ENCODE measurements at places on chromosomes 16 and 17. TPM values are rescaled to one million over a fixed set of nuclear protein-coding genes. Genes with fewer than 3 reads are reported as not detected.

DNA sequence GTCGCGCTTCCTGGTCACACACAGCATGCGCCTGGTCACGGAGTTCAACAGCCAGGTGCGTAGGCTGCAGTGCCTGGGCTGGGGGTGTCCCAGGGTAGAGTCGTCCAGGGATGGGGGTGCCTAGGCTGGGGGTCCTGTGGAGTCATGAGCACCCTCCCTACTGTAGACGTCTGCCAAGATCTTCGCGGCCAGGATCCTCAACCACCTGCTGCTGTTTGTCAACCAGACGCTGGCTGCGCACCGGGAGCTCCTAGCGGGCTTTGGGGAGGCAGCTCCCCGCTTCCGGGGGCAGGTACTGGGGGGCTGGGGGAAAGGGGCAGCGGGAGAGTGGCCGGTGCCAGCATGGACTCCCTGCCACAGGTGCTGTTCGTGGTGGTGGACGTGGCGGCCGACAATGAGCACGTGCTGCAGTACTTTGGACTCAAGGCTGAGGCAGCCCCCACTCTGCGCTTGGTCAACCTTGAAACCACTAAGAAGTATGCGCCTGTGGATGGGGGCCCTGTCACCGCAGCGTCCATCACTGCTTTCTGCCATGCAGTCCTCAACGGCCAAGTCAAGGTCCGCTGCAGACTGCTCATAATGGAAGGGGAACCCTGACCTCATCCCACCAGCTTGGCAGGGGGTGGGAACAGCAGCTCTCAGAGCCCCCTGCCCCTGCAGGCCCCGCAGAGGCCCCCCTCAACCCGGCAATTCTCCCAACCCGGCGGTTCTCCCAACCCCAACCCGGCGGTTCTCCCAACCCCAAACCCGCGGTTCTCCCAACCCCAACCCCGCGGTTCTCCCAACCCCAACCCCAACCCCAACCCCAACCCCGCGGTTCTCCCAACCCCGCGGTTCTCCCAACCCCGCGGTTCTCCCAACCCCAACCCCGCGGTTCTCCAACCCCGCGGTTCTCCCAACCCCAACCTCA lies 2.4 kb downstream of the PDIA2 start:
- DNase-seq, result no peak

GRCh38 chr17:12927541-12928425 lies 90.0 kb downstream of the ELAC2 start:
- DNase-seq, result peak; percentile 4

DNA sequence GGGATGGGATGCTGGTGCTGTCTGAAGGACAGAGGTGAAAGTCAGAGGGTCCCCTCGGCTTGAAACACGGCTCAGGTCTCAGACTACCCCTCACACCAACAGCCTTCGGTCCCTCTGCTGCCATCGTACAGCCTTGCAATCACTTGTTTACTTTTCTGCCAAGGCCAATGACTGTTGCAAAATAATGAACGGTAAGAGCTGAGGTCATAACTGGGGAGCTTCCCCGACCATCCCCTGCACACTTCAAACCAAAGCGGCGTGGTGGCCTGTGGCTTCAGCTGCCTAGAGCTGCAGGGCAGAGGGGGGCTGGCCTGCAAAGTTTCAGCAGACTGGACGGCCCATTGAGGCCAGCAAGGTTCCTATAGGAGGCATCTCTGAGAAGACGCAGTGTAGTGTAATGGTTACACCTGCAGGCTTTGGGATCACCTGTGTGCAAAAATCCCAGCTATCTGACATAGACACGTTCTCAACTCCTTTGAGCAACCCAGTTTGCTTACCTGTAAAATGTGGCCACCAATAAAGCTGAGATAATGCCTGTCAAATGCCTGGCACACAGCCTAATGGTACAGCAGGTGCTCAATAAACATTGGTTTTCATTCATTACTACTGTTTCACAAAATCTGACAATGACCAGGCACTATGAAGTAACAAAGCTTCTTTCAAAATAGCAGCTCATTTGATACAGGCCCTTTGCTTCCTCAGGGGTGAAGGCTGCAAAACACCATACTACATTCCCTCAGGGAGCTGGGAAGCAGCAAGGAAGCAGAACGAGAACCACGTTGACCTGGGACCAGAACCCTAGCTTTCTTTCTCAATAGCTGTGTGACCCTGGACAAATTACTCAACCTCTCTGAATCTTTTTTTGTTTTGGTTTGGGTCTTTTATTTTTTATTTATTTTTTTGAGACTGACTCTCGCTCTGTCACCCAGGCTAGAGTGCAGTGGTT lies 5.0 kb downstream of the PAM16 start:
- DNase-seq, result no peak

The ACSM5 gene
- total RNA-seq, result 29.6 TPM

The SLC5A10 gene
- total RNA-seq, result 0.27 TPM
